ENCODE measurements at places on chromosomes 4 and X.

GRCh38 chr4:100113732-100114131, 76.5 kb downstream of the DDIT4L start:
- DNase-seq: no peak

- DNase-seq: no peak
These were observed 70.6 kb downstream of the ARFIP1 start for GRCh38 chr4:152850377-152850776.

GRCh38 chr4:30757357-30757756, 37.2 kb downstream of the PCDH7 start:
- no peak for DNase-seq

GRCh38 chr4:25330905-25331808, 18.6 kb downstream of the ZCCHC4 start:
- DNase-seq: no peak

DNA sequence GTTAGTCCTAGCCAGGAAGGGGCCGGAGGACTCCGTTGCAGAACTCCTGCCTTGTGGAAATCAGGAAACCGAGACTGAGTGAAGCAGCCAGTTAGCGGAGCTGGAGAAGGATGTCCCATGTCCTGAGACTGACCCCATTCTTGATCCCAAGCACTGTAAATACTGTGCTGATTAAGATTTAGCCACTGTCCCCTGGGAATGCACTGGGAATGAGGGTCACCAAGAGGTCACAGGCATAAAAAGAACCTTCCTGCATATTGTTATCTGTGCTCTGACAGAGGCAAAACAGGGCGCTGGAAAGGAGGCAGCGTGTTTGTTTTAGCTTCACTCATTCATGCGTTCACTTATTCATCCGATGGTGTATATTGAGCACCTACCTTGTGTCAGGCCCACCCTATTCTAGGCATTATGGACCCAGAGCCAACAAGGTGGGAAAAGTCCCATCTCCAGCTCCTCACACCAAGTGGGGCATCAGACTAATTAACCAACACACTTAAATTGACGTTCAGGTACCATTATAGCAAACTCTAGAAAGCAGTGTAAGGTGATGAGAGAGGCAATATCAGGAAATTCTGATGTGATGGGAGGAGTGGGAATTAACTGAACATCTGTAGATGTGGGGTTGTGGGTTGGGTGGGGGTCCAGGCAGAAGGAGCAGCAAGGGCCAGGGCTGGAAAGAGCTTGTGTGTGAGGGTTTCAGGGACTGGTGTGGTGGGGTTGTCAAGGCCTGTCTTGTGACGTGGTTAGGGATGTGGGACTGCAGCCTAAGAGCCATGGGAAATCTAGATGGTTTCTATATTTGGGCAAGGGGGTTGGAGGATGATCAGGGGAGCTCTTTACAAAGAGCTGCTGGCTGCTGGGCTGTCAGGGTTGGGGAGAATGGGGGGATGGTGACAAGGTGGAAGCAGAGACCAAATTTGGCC, 10.6 kb upstream of the SLC2A9 start:
- DNase-seq: no peak

DNA sequence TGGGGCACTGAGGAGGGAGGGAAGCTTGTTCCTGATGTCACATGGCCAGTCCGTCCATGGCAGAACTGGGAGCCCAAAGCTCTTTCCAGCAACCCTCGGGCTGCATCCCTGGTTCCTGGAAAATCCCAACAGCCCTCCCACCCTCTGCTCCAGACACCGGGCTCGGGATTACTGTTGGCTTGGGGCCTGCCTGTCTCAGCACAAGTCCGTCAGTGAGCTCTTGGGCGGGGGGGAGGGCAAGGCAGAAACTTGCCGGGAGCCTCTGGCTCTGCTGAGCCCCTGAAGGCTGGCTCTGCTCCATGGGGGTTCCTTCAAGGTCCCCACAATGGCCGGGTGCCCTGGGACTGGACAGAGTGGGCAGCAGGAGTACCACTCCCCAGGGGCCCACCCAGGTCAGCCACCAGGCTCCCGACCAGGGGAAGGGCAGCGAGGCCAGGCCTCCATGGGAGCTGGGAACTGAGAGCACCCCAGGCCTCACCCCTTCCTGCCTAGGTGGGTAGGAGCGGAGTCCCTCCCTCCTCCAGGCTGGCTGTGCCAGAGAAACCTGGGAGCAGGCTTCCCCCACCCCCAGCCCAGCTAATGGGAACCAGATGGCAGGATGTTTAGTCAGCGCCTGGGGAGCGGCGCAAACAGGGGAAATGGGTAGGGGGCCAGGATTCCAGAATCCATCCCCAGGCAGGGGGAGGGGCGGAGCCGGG, 6.4 kb upstream of the HAUS7 start:
- no peak for DNase-seq

- no peak for DNase-seq
These were observed 146.5 kb upstream of the MSX1 start for GRCh38 chr4:4712800-4713528.

GRCh38 chrX:136767104-136767941, 13.4 kb downstream of the ARHGEF6 start:
- DNase-seq: no peak
